Caco-2 (cell line): ENCODE measurements at places on chromosomes 12 and 14. TPM values are rescaled to one million over a fixed set of nuclear protein-coding genes. Genes with fewer than 3 reads are reported as not detected.

Gene RNASE4
- 8.8 and 9.2 TPM in 2 replicates for total RNA-seq

DNA sequence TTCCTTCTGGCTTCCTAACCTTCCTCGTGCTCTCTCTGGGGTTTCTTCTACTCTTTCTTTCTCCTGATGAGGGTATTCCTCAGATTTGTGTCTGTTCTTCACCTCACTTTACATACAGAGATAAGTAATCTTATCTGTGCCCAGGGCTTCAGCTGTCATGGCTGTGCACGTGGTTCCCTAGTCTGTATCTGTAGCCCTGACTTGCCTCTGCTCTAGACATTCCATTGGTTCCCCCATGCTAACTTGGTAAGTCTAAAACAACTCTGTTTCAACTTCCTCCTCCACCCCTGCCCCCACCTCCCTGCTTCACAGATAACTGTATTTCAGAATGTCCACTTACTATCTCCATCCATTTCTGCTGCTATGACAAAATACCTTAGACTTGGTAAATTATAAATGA is 10.8 kb downstream of the DIP2B start:
- no peak for DNase-seq

DNA sequence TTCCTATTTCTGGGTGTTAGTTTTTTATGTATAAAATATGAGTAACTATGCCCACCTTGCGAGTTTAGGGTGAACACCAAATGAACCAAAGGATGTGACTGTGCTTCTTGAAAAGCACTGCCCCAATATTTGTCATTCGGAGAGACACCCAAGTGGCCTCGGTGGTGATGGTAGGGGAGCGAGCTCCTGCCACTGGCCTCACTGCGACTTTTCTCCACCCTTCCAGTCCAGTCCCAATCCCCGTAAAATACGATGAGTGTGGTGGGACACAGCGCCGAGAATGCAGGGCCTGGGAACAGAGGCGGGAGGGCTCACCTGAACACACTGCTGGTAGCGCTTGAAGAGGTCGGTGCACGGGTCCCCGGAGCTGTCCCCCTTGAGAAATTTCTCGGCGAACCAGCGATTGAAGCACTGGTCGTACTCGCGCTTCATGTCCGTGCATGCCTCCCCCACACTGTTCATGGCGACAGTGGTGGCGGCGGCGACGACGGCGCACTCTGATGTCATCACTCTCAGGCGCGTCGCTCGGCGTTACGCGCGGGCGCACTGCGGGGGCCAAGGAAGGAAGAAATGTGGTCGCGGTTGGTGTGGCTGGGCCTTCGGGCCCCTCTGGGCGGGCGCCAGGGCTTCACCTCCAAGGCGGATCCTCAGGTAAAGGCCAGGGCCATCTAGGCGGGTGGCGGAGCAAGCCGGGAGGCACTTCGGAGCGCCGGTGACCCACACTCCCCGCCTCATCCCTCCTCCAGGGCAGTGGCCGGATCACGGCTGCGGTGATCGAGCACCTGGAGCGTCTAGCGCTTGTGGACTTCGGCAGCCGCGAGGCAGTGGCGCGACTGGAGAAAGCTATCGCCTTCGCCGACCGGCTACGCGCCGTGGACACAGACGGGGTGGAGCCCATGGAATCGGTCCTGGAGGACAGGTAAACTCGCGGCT is at the start of the genes GATC and TRIAP1:
TSS of gene GATC (plus strand) at position 534 of the 933 bp plus-strand sequence. CDS start at position 571, 37 bp downstream.
TSS of gene TRIAP1 (minus strand) at position 474 of the 933 bp plus-strand sequence. CDS start at position 462, 12 bp downstream.
- DNase-seq, result peak; percentile 87

GRCh38 chr14:61696753-61697318 is 1.5 kb downstream of the HIF1A start:
- DNase-seq, result no peak

GRCh38 chr12:81668475-81668874 is 90.7 kb downstream of the PPFIA2 start:
- no peak for DNase-seq

Gene CLEC1B
- total RNA-seq, result not detected in 2 replicates
